ENCODE measurements at places on chromosomes 2 and 18. TPM values are rescaled to one million over a fixed set of nuclear protein-coding genes. Genes with fewer than 3 reads are reported as not detected.

GRCh38 chr2:228268756-228269155, 87.3 kb upstream of the SPHKAP start:
- DNase-seq, result no peak

DNA sequence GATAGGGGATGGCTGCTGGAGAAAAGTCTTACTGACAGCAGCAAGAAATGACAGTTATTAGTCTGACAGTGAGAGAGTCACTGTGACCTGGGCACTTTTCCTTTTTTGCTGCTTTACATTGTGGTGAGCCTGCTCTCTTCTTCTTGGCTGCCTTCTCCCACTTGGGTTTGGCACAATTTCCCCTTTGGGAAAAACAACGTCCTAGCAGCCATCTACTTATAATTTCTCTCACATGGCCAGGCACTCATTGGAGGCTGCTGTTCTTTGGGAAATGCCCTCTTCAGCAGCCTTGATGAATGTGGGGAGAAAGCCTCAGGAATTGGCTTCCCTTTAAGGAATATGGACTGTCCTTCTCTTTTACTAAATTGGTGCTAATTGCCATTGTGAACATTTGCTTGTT, 60.4 kb upstream of the SLC1A4 start:
- DNase-seq, result no peak

GRCh38 chr18:13294309-13294708, 75.7 kb downstream of the LDLRAD4 start:
- no peak for DNase-seq

DNA sequence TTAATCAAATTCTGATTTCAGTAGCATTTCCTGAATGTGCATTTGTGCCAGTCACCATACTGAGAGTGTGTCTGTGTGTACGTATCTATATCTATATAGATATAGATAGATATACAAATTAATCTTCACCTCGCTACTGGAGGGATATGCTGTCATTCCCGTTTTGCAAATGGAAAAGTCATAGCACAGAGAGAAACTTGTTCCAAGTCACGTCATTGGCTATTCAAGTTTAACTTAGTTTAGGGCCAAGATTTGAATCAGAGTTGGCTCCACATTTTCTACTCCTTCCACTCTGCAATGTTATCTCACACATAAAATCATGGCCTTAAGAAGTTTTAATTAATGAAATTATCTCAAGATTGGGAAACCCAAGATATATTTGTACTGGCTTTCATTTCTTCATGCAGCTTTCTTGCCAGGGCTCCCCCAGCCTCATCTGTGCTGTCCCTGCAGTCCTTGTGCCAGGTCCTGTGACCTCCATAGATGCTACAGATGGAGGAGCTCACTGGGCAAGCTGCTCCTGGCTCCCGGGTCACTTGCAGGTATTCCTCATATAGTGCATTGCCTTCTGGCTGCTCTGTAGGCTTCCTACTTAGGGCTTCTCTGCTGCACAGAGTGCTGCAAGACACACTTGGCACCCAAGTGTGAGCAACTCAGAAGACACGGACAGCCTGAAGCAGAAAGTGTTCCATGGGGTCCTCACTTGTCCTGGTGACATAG, 245.8 kb downstream of the KCNS3 start:
- no peak for DNase-seq

VWC2L gene
- not detected for total RNA-seq

SEMA4F gene
- 6.4 TPM for total RNA-seq

- DNase-seq, result peak; percentile 85
These were observed at the start of gene SP5 for GRCh38 chr2:170715062-170715931. TSS of gene SP5 (plus strand) at chr2:170715337. CDS start at chr2:170715513, 176 bp downstream.

DNA sequence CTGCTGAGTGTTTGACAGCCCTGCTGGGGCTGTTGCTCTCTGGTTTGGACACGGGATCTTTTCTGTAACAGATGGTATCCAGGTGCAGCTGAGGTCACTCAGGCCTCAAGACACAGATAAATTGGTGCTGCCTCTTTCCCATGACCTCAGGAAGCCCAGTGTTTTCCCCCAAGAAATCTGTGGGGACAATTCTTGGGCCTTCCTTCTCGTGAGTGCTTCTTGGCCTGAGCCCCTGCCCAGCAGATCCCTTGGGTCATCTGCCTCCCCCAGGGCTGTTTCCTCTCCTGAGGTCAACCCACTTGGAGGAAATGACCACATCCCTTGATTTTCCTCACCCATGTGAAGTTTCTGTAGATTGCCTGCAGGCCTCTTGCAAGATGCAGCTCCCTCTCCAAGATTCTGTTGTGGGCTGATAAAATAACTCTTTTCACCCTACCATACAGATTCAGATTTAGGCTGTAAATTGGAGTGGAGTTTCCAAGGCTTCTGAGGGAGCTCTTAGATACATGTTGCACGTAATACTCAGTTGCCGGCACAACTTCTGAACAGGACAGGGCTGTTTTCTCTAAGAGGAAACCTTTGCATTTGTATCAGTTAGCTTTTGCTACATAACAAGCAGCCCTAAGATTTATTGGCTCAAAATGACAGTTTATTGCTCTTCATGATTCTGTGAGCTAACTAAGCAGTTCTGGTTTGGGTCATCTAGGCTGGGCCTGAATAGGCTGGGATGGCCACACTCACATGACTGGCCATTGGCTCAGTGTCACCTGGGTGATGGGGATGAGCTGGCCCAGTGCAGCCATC, 13.1 kb downstream of the ZAP70 start:
- DNase-seq, result no peak

DNA sequence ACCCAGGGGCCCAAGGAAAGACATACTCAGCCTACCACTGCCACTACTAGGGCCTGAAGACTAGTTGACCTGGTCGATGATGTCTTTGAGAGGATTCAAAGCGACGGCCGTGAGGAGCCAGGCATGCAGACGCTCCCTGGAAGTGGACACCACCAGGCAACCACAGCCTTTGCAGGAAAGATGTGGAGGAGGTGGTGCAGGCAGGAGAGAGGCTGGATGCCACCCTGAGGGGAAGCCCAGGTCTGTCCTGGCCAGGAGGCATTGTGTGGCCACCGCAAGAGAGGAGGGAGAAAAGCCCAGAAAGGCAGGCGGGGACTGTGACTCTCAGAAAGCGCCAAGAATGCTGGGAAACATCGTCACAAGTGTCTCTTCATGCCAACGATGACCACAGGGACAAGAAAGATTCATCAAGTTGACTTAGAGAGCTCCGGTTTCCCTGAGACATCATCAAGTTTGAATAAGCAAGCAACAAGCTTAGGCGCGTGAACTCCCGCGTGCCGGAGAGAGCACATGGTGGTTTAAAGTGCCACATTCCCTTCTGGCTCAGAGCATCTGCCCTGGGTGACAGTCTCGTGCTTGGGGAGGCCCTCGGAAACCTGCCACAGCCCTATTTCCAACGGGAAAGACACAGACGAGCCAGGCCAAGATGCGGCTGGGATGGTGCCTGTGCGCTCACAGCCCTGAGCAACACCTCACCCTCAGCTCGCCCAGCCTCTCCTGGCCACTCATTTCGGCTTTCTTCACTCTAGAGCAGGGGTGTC, 464.5 kb upstream of the SALL3 start:
- no peak for DNase-seq

DNA sequence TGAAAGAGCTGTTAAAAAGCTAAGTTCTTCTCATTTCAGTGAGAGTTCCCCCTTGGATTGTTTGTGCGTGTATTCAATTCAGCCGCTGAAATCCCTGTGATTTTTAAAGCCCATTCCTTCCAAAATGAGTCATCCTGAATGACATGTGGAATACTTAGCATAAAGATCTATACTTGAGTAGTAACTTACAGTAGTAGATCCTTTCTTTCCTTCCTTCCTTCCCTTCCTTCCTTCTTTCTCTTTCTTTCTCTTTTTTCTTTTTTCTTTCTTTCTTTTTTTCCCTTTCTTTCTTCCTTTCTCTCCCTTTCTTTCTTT, 18.2 kb upstream of the SOX11 start:
- no peak for DNase-seq

DNA sequence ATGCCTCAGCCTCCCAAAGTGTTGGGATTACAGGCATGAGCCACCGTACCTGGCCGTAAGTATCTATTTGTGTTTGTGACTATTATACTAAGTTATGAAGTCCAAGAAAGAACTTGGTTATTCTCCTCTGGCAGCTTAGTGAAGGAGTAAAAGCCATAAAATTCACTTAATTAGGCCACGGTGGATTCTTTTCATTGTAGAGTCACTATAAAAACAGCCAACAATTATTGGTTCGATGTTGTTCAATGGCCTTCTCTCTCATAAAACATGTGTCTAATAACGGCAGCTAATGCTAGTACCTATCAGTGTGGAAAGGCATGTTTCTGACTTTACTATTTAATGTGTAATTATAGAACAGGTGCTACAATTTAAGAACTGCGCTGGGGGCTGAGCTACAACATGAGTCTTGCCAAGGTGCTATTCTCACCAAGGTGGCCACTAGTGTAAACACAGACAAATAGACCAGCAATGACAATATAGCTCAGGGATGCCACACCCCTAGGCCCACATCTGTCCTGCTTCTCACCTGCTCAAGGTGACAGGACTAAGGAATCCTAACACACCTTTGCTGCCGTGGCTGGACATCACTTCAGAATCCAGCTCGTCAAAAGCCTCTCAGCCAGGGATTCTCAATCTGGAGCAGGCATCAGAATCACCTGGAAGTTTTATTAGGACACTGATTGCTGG, 17.2 kb downstream of the ATP8B1 start:
- DNase-seq, result no peak

DNA sequence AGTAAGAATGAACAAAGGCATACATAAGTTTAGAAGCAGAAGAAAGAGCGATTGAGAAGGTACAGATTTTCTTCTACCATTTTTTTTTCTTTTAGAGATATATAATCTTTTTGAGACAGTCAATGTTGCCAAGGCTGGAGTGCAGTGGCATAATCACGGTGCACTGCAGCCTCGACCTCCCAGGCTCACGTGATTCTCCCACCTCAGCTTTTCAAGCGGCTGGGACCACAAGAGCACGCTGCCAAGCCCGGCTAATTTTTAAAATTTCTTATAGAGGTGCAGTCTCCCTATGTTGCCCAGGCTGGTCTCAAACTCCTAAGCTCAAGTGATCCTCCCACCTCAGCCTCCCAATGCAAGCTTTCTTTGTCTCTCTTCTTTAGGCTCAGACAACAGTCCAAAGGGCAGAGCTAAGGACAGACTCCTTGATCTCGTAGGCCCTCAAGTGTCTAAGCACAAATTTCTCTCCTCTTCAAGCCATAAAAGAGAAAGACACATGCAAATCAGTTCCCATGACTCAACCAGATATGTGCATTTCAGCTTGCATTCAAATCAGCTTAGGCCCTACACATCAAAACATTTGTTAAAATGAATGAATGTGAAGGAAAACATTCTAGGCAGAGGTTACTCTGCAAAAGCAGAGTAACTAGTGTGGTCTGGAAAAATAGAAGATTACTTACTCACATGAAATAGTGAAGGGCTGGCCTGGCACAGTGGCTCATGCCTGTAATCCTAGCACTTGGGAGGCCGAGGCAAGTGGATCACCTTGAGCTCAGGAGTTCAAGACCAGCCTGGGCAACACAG, 18.0 kb downstream of the ITSN2 start:
- no peak for DNase-seq

- DNase-seq, result no peak
These were observed 7.7 kb upstream of the ICOS start for GRCh38 chr2:203928849-203929248.

GNLY gene
- not detected for total RNA-seq

PLCL1 gene
- total RNA-seq, result not detected

GRCh38 chr2:216565956-216566355, 67.3 kb upstream of the IGFBP2 start:
- no peak for DNase-seq

Measured in H9 (cell line).